ENCODE measurements at places on chromosomes 1 and 21.
A peak's percentile ranks its signal among the peaks of the same experiment; 100 is the strongest.

DNA sequence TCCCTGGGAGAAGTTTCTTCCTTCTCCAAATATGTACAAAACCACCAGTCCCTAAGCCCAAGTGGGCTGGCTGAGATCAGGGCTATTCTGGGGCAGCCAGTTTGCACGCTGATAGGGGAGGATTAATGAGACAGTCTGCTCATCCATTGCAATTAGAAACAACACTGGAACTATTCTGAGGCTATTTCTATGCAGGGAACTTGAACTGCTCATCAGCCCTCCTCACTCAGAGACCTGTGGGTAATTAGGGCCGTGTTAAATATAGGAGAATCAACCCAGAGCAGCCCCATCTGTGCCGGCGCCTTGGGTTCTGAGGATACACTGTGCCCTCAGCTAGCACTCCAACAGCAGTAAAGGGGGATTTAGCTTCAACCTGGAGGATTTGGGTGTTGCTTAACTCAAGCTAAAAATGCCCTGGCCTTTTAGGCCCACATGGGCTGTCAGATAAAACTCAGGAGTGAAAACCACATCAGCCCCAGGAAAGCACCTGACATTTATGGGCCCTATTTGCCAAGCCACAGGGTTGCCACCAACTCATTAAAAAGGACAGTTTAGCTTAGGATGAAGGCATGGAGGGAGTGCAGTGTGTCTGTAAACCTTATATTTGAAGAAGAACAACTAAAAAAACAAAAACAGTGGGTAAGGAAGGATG lies 53.9 kb downstream of the DUSP10 start:
- DNase-seq, result no peak

DNA sequence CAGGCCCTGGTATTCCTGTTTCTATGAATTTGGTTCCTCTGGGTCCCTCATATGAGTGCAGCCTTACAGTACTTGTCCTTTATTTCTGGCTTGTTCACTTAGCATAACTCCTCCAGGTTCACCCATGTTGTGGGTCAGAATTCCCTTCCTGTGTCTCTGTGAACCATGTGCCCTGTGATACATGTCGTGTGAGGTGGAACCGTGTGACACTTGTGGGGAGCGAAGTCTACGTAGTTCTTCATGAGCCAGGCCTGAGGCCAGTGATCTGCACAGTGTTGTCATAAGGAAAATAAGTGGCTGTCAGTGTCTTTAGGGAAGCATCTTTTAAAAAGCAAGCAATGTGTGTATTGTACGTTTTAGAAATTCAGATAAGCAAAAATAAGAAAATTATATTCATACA lies 122.8 kb downstream of the GALNT2 start:
- no peak for DNase-seq

DNA sequence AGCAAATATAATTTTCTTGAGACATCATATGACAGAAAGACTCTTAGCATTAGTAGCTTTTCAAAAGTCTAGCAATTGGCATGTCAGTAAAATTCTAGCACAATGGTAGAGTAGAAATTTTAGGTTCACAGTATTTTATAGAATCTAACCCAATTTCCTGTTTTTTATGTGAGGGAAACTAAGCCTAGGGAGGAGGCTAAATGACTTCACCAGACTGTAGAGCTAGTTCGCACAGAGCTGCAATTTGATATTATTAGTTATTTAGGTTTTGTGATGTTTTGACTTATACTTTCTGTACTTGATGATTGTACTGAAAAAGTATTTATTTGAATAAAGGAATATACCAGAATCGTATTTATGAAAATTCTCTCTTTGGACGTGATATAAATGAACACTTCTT lies 68.5 kb downstream of the CACHD1 start:
- DNase-seq, result no peak

DNA sequence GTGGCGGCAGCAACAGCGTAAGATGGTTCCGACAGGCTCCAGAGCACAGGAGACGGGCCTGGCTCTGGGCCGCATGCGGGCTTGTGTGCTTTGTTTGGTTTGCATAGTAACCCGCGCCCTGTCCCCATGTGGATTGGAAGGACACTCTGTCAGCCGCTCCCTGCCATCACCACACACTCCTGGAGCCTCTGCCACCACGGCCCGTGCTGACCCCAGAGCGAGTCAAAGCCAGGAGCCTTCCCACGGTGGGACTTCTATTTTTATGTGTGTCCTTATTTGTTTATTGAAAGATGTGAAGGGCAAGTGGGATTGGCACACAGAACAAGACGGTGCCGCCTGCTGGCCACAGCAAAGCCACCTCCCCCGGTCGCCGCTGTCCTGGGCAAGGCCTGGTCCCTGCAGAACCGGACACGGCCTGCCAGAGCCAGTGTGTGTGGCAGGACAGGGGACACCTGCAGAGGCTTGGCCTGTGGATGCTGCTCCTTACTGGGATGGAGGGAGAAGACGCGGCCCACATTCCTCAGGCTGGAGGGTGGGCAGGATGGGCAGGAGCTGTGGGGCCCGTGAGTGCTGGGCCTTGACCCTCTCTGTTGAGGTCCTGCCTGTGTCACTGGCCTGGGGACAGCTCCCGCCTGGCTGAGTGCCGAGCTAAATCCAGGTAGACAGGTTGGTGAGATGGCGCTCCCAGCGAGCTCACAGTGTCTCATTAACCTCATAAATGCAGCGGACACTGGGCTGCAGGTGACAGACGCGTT lies 64.4 kb downstream of the AGPAT3 start:
- no peak for DNase-seq

- DNase-seq, result no peak
Observed at GRCh38 chr1:154736841-154737240, 128.9 kb upstream of the ADAR start.

- DNase-seq, result no peak
Observed at GRCh38 chr1:216599851-216600250, 123.4 kb downstream of the ESRRG start.

DNA sequence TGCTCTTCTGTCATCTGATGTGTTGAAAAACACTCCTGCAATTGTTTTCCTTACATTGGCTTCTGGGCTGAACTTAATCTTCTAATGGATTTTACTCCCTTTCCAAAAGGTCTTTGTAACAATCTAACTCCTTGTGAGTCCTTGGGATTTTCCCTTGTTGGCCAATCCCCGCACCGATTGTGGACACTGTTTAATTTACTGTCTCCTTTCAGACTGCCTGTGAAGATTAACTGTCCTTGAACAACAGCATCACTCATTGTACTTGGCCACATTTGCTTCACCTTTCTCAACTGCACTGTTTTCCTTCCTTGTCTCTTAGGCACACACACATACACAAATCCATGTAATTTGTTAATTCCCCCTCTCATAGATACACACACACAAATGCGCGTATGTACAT lies 120.4 kb downstream of the SPATA46 start:
- DNase-seq, result no peak

- no peak for DNase-seq
Observed at GRCh38 chr1:66214901-66215300, 319.1 kb upstream of the SGIP1 start.

GRCh38 chr1:192284927-192285326 lies 31.9 kb upstream of the RGS21 start:
- no peak for DNase-seq

GRCh38 chr1:221494670-221495069 lies 247.2 kb downstream of the DUSP10 start:
- DNase-seq, result no peak

DNA sequence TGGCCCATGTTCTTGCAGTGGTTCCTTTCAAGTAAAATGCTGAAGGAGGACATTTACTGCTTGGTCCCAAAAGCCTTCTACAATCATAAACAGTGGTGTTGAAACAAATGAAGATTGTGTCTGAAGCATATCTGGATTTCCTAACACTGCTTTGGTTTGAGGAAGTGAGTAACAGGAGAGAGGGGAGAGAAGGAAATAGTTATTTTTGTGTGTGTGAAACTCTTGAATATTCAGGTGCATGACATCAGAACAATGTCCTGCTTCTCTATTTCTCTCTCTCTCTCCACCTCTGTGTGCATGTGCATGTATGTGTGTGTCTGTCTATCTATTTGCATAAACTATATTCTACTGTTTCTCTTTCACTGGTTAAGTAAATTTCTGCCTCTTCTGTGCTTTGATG lies 61.4 kb upstream of the TNFSF18 start:
- DNase-seq, result no peak

GRCh38 chr1:30063621-30064280 lies 659.6 kb downstream of the MATN1 start:
- DNase-seq, result no peak

DNA sequence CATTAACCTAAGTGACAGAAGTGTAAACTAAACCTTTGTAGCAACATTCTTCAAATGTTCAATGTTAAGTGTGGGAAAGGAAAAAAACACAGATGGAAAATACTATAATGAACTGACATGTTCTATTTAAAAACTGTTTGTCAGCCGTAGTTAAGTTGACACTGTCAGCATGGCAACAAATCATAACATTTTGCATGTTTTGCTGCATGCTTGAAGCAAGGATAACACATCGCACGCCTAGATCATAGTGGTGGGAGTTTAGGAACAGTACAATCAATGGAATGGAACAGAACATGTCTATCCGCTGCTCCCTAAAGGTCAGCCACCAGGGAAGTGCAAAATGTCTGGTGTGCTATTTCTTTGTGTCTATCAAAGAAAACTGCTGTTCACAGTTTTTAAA lies 62.5 kb upstream of the ESRRG start:
- no peak for DNase-seq

DNA sequence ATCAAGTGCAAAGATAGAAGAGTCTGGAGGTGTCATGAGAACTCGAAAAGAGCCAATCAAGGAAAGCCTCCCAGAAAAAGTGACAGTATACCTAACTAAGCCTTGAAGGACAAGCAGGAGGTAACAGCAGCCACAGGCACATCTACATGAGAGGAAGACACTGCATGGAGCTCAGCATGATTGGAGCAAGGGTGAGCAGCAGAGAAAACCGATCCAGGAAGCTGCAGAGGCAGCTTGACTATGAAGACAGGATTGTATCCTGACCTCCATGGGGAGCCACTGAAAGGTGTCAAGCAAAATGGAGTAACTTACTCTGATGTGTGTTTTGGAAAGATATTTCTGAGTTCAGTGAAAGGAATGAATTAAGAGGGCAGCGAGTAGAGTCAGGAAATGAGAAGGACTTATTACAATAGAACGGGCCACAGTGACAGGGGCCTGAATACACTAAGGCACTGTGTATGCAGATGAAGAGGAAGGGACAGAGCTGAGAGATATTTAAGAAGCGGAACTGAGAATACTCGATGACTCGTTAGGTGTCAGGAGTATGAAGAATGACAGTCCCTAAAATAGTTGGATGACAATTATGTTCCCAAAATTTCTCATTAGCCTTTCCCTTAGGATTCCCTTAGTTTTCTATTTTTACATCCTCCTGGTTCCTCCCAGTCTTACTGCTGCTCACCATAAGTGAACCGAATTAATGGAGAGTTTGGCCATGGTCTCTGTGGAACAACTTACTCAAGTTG lies 139.3 kb upstream of the NFIA start:
- no peak for DNase-seq

- DNase-seq, result no peak
Observed at GRCh38 chr1:163186862-163187261, 15.9 kb downstream of the RGS5 start.

DNA sequence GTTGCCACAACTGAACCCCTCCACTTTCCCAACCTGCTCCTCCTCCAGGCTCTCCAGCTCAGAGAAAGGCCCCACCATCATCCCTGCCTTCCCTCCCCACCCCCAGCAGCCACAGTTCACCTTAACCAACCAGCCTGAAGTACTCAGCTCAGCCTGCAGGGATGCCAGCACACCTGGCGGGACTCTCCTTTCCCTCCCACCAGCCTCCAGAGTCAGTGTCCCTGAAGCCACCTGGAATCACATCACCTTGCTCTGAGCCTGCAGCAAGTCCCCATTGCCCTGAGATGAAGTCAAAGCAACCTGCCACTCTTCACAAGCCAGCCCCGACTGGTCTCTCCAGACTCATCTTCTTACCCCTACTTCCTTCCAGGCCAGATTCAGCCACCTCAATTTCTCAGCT lies 26.2 kb upstream of the ZC3H12A start:
- DNase-seq, result no peak

GRCh38 chr1:226308166-226308722 lies 720 bp downstream of the LIN9 start:
- DNase-seq, result peak; percentile 1

GRCh38 chr21:44884097-44884496 lies 10.6 kb upstream of the PTTG1IP start:
- DNase-seq, result no peak

DNA sequence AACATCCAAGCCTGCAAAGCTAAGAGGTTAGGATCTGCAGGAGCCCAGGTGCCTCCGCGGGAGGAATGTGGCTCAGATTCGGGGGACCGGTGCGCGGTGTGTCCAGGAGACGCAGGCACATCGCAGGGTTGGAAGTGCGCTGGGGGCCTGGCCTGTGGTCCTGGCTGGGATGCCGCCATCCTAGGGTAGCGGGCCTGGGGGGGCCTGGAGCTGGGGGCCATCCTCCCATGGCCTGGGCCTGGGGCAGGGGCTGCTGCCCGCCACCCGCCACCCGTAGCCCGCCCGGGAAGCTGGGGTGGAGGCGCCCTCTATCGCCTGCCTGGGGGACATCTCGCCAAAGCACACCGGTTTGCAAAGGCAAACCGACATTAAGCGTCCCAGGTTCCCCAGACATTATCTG lies 170.6 kb upstream of the ARHGEF16 start:
- no peak for DNase-seq

GRCh38 chr21:42580793-42581321 lies 67.2 kb downstream of the SLC37A1 start:
- DNase-seq, result no peak

DNA sequence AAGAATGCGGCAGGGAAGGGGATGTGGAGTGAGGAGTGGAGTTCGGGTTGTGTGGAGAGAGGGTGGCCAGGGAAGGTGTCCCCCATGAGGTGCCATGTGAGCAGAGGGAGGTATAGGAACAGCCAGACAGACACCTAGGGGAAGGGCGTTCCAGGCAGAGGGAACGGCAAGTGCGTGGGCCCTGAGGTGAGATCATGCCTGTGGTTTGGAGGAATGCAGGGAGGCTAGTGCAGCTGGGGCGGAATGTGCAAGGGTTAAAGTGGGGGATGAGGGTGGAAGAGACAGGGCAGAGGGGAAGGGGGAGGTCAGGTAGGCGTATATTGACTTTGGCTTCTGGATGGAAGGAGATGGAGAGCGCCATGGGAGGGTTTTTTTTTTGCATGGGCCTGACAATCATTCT lies 31.6 kb upstream of the PADI6 start:
- DNase-seq, result no peak

DNA sequence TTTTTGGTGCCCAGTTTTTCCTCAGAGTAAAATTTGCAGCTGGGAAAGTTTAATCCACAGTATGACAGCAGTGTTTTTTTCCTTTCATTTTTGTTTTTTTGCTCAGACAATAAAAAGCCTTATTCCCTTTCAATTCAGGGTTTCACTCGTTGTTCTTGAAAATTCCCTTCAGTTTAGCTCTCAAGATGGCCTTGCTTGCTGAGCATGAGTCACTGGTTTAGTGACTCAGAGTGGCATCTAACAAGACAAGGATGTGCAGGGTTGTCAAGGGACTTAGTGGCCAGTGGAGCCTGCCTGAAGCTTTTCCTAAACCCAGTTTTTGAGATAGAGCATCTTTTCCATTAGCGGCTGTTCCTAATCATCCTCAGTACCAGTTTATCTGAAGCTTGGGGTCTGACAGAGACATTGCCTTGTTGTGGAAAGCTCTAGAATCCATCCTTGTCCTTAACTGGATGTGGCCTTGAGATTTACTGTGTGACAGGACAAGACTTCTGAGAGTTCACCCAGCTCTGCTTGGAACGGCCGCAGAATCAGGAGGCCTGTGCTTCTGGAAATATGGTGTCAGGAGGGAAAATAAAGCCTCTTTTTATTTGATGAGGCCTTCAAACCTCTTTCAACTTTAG lies 48.4 kb upstream of the DNAJC6 start:
- no peak for DNase-seq

GRCh38 chr1:41618871-41619270 lies 134.4 kb upstream of the EDN2 start:
- DNase-seq, result no peak
